ENCODE measurements at places on chromosomes 5 and 9. TPM values are rescaled to one million over a fixed set of nuclear protein-coding genes. Genes with fewer than 3 reads are reported as not detected.
A peak's percentile ranks its signal among the peaks of the same experiment; 100 is the strongest.

Gene CDC20B
- polyA plus RNA-seq = 0.12 TPM

Gene PCDHB15
- 9.4 TPM for polyA plus RNA-seq

Gene SLC6A18
- not detected for polyA plus RNA-seq

Gene CLIC3
- polyA plus RNA-seq = 0.54 TPM

Gene ETF1
- 39.6 TPM for polyA plus RNA-seq

Gene TTLL11
- polyA plus RNA-seq = 27.9 TPM

Gene KIF20A
- 17.5 TPM for polyA plus RNA-seq

Gene GLRA1
- not detected for polyA plus RNA-seq

DNA sequence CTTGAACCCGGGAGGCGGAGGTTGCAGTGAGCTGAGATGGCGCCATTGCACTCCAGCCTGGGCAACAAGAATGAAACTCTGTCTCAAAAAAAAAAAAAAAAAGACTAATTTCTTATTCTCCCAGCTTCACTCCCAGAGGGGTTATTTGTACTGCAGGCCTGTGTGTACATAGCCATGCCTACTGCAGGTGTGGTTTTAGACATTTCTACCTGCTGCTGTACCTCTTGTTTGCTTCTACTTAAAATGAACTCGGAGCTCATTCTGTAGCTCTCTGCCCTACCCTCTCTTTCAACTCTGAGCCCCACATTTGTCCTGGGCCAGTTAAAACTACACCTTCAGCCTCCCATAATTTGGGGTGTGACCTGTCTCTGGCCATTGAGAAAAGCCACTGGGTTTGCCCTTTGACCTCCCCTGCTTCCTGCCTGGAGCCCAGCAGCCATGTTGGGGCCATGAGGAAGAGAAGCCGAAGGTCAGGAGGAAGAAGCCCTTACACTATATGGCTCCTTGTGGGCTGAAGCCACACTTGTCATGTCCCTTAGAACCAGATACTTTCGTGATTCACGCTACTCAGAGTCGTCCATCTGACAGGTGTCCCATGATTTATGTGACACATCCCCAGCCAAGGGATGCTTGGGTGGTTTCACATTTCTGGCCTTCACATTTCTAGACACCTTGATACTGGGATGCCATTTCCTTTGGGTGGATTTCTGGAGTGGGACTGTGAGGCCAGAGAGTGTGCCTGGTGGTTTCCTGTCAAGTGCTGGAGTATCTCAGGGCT, 9.4 kb upstream of the CARD19 start:
- no peak for DNase-seq

- DNase-seq = no peak
Observed at GRCh38 chr5:139164020-139164419, 34.1 kb downstream of the SIL1 start.

GRCh38 chr5:129853588-129853987, 50.7 kb upstream of the CHSY3 start:
- no peak for DNase-seq

DNA sequence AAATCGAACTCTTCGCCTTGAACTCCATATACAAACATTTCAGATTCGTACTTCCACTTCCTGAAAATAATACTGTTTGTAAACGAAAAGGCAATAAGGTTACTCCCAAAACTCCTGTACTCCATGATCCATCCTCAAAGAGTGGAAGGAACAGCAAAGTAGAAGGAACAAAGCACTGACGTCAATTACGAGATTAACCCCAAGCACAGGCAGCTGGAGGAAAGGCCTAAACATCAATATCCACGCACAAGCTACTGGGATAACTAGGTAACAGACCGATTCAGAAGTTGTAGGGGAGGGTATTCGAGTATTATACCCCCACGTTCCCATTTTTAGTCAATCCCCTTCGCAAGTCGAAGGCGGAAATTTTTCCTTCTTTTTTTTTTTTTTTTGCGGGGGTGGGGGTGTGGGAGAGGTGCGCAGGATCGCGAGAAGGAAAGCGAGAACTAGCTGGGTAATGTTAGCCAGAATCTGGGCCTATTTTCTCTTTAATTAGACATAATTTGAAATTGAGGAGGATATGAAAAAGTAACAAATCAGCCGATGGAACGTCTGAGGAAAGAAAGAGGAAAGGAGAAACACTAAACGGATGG, 909 bp downstream of the AFF4 start:
- DNase-seq = peak; percentile 78

GRCh38 chr5:180053061-180053602, 18.4 kb downstream of the RNF130 start:
- no peak for DNase-seq

GRCh38 chr5:61257421-61257820, 74.6 kb upstream of the ZSWIM6 start:
- no peak for DNase-seq

GRCh38 chr5:58410441-58410840, 49.4 kb downstream of the PLK2 start:
- DNase-seq = peak; percentile 15

DNA sequence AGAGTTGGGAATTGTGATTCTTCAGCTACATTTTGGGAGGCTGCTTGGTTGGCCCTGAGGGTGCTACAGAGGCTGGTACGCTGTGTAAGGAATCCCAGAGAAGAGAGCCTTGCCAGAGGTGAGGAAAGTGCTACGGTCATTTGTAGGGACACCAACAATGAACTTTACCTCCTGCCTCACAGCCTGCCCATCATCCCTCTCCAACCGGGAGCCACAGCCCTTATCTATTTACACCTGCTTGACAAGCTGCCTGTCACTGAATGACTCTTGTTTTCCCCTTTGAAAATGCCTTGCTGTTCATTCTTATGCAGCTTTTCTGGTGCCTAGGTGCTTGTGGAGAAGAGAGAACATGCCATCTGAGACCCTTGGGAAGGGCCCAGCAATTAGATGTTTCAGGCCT, 110.8 kb downstream of the PCSK1 start:
- no peak for DNase-seq

- no peak for DNase-seq
Observed at GRCh38 chr5:465591-466403, 22.8 kb downstream of the EXOC3 start.

GRCh38 chr5:169549453-169550100, 34.0 kb upstream of the SPDL1 start:
- no peak for DNase-seq

DNA sequence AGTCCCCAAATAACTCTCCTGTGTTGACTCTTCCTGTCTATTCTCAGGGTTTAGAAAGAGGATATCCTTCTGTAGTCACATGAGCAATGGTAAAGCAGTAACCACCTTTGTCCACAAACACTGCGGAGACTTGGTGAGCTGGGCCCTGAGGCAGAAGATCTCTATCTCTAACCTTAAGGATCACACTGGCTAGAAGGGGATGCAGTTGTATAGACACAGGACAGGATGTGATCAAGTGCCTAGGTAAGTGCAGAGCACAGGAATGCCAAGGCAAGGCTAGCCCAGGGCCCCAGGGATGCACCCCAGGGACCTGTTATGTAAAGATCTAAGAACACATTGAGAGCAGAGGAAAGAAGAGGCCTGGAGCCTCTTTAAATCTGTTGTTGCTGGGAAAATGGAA, 610.5 kb downstream of the IRX1 start:
- DNase-seq = no peak

DNA sequence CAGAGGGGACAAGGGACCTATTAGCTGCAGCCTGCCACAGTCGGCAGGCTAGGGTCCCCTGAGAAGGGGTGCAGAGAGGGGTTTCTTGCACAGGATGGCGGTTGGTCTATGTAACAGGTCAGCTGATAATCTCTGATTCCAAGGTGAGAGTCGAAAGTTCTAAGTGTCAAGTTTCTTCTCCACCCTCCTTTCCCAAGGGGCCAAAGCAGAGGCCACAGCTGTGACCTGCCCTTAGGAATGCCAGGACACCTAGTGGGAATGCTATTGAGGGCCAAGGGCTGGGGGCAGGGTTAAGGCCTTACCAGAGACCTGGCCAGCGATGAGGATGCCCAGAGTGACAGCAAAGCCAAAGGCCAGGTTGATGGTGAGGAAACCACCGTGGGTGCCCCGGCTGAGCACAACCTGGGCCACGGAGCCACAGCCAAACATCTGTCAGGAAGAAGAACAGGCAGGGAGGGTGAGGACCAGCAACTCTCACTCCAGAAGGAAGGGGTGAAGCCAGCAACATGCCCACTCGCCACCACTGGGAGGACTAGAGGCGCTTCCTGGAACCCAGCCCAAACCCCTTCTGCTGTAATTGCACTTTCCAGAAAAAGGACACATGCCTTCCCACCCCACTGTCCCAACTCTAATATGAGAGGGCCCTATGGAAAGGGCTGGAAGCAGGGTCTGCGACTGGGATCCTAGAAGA, 3.8 kb downstream of the AQP3 start:
- no peak for DNase-seq

DNA sequence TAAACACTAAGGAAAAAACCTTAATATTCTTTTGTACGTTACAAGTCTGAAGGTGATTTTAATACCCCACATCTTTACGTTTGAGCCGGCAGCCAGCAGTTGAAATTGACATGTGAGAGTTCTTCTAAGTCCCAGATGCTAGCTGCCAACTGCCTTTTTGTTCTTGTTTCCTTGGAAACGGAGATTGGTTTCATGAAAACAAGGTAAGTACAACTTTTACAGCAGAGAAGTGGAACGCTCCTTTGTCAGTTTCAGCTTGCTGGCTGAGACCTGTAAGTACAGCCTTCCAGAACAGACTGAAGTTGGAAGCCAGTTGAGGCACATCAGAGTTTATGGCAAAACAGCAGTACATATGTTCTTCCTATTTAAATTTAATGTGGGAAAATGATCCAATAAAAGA, 1018.4 kb upstream of the ARRDC3 start:
- DNase-seq = peak; percentile 39

DNA sequence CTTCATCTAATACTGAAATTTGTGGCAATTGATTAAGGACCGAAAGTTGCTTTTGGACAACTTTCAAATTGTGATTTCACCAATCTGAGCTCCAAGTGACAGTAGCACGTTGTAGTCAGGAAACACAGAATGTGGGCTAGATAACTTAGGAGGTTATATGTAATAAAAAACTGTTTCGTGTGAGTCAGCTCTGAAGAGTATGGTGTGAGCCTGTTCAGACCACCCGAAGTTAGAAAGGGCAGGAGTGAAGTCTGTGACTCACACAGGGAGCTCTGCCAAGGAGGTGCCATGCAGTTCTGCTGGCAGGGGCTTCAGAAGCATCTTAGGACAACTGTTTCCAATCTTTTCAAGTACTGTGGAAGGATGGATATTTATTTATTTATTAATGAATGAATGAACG, 16.4 kb upstream of the ZBTB34 start:
- DNase-seq = no peak

- DNase-seq = no peak
Observed at GRCh38 chr9:32161720-32162119, 222.7 kb upstream of the ACO1 start.
